ENCODE measurements at places on chromosomes 5 and 9. TPM values are rescaled to one million over a fixed set of nuclear protein-coding genes. Genes with fewer than 3 reads are reported as not detected.

GRCh38 chr9:69175486-69175885, 1.4 kb downstream of the TJP2 start:
- no peak for DNase-seq

DNA sequence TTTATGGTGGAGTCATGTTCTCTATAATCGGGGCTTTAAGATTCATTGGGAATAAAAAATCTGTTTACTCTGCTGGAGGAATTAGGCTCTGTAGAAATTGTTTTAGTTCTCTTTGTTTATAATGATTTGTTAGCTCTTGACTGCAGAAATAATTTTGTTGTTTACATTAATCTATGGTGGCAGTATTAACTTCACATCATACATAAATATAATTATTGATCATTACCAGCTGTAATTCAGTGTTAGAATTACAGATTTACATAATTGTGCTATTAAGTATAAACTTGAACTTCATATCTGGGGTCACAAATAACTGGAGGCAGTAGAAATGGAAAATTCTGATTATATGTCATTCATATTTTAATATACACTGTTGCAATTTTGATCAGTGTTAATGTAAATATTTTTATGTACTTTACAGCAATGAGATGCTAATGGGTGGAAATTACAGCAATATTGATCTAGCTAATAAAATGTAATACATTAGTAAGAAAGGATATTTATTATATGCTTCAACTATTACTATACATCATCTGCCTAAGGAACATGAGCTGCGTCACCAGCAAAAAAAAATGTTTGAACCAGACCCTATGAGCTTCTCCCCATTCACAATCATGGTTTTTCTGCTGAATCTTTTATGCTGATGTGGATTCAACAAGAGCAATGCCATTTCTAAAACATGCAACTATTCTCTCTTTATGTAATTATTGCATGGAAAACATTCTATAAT, 846.6 kb downstream of the NR2F1-AS1 start:
- DNase-seq: no peak

DNA sequence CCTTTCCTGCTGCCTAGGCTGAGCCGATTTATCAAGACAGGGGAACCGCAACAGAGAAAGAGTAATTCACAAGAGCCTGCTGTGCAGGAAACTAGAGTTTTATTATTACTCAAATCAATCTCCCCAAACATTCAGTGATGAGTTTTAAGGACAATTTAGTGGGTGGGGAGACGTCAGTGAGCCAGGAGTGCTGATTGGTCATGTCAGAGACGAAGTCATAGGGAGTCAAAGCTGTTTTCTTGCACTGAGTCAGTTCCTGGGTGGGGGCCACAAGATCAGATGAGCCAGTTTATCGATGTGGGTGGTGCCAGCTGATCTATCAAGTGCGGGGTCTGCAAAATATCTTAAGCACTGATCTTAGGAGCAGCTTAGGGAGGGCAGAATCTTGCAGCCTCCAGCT, 19.0 kb downstream of the SNX24 start:
- DNase-seq: no peak

DNA sequence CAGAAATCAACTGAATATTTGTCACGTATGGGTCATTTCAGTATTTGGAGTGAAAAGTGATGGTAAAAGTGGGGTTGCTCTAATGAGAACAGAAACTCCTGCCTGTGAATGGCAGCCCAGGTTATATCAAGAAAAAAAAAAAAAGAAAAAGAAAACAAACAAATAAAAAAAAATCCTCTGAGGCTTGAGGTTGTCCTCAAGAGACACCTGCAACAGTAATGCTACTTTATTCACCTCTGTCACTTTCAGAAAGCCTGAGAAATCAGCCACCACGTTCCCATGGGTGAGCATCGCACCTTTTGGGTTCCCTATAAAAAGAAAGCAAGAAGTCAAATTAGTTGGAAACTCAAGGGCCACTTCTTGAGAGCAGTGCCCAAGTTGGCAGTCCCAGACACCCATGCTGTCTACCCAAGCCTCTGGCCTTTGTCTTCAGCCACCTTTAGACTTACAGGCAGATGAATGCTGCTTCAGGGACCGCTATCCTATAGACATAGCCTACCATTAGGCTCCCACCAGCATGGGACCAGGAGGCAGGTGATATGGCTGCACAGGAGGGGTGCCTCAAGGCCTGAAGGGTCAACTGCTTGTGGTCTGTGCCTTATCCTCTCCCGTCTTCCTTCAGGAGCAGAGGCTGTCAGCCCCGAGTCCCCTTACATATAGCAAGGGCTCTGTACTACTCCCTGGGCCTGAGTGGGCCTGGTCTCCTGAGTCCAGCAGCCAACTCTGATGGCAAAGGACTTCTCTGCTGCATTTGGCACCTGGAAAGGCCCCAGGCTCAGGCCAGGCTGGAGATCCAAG, 31.1 kb upstream of the MEIKIN start:
- DNase-seq: no peak

DNA sequence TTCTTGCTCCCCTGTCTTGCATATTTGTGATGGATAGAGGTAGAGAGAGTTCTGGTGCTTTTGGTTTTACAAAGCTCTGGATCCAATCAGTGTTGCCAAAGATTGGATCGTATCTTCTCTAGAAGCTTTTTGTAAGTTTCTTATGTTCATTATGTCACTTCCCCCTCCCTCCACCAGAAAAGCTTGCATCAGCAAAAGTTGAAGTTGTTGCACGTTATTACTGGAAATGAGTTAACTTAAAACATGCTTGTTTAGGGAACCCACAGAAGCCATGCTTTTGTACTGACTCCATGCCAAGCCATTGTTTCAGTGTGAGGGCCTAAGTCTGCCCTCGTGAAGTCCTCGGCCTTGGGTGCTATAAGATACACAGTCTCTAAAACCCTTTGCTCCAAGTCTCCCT, 186.5 kb downstream of the ERCC6L2 start:
- DNase-seq: no peak

The ALDH1A1 gene
- polyA plus RNA-seq: not detected

The MCTP1 gene
- 0.42 TPM for polyA plus RNA-seq

The NTRK2 gene
- polyA plus RNA-seq: 0.18 TPM

The TAL2 gene
- polyA plus RNA-seq: not detected

Measured in CD4-positive, alpha-beta memory T cell (primary cell).